Stimulated activated memory B cell treated with anti-CD40 and anti-IgM and Interleukin-4, amounts not matched to agents 10 μg/mL and 1 μg/mL and 100 μg/mL, for 72 hours (primary cell): ENCODE measurements at places on chromosomes 12 and 14.
A peak's percentile ranks its signal among the peaks of the same experiment; 100 is the strongest.

DNA sequence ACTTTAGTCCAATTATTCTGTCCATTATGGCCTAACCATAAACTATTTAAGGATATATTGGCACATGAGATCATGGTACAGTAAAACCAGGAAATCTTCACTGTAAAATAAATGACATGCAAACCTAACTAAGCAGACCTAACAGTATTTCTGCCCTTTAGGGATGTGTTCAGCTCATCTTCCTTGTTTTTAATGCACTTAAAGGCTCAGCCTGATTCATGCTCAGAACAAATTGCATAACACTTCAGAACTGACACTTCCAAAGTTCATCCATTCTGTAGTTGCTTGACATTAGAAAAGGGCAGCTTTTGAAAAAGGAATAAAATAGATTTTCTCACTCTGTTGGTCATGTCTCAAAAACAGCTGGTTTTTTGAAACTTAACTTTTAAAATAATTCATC, 708.5 kb downstream of the C12orf50 start:
- H3K27ac ChIP-seq: no peak overlapping the region
- no peaks in the 10 kb centered on the region for H3K4me1 ChIP-seq
- H3K27me3 ChIP-seq: no peaks in the 10 kb centered on the region
- H3K4me3 ChIP-seq: no peak overlapping the region
- no peak for ATAC-seq

DNA sequence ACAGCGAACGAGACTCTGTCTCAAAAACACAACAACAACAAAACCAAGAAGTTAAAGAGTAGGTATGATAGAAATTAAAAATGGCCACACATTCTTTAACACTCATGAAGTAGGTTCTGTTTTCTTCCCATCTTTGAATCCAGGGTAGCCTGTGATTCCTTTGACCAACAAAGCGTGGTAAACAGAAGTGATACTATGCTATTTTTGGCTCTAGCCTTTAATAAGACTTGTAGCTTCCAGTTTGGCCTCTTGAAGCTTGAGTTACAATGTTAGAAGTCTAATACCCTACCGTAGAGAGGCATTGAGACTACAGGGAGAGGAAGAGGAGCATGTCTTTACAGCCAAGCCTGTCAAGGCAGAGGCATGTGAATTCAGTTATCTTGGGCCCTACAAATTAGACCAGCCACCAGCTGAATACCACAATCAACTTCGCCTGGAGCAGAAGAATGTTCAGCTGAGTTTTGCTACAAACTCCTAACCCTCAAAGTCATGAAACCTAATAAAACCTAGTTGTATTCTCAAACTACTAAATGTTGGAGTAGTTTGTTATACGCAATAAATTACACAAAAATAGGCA, 4.9 kb upstream of the NEMF start:
- no peaks in the 10 kb centered on the region for H3K27me3 ChIP-seq
- H3K36me3 ChIP-seq: no peaks in the 10 kb centered on the region
- no peak overlapping the region for H3K4me3 ChIP-seq
- H3K4me1 ChIP-seq: peaks cover 36% of the 10 kb centered on the region
- no peak for ATAC-seq

DNA sequence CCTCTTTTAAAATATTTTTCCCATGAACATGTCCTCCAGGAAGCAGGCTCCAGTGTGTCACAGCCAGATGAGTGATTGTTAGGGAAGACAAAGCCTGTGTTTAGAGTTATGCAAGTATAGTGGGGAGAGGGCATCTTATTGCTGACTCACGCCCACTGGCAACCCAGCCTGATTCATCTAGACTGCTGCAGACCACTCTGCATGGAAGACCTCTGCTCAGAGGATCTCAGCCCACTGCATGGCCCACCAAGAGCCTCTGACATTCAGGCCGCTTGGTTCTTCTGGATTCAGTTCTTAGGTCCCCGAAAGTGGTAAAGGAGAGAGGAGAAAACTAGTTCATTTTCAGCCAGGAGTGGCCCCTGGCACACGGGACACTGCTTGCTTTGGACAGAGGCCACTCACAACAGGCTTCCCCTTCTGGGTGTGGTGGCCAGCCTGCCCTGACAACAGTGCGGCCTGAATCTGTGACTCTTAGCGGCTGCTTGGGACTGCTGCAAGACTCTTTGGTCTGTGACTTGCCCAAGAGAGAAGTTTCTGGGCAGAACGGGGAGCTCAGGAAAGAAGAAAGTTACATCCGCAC, 266.3 kb downstream of the ZFP36L1 start:
- no peak for ATAC-seq
- H3K4me1 ChIP-seq: peaks cover 35% of the 10 kb centered on the region
- no peak overlapping the region for H3K4me3 ChIP-seq
- H3K27ac ChIP-seq: no peak overlapping the region

GRCh38 chr14:59281609-59282377, 93.3 kb downstream of the DAAM1 start:
- H3K27ac ChIP-seq: no peak overlapping the region
- no peak for ATAC-seq
- no peak overlapping the region for H3K4me3 ChIP-seq

DNA sequence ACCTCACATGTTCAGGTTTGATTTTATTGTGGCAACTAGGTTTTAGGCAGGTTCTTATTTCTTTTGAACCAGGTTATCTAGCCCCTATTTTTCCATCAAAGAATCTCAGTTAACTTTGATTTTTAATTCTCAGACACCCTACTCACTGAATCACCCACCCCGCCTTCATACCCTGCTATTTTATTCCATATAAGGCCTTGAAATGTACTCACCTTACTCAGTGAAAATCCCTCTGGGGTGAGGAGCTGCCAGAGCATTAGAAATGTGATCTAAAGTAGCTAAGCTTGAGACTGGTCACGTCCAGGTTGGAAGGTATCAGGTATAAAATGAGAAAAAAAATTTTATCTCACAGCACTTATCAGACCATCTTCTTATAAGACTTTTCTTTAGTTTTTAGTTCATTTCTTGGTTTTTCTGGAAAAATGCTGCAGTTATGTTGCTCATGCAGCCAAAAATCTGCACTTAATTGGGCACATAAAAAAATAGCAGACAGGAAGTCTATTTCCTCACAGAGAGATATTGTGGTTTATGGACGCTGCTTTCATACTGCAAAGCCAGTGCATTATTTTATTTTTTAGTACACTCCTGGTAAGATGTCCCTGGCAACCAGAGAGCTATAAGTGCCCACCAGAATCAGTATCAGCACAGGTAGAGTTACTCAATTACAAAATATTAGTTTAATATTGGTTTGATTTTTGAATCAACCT, 101.5 kb upstream of the CCDC91 start:
- peaks cover 31% of the 10 kb centered on the region for H3K27me3 ChIP-seq
- H3K27ac ChIP-seq: no peak overlapping the region
- H3K4me3 ChIP-seq: no peak overlapping the region
- no peaks in the 10 kb centered on the region for H3K36me3 ChIP-seq

DNA sequence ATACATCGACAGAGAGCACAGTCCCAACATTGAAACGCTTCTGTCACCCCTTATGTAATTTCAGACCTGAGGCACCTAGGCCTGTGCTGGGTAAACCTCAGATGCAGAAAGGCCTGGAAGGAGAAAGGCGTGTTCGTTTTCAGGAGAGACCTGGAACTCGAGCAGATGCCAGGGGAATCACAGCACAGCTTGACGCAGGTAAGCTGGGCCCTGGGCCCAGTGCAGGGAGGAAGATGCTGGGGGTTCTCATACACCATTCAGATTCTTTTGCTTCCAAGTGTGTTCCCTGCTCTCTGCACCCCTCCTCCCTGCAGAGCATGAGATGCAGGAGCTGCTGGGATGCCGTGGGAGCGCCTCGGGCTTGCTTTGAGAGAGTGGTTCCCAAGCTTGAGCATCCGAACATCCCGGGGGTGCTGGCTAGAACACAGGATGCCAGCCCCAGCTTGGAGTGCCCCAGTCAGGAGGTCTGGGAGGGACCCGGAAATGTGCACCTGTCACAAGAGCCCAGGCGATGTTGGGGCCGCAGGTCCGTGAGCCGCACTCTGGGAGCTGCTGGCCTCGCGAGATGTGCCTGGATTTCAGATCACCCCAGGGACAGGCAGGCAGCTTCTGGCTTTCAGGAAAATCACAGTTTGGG, 35.9 kb downstream of the FZD10 start:
- no peaks in the 10 kb centered on the region for H3K27me3 ChIP-seq
- no peaks in the 10 kb centered on the region for H3K36me3 ChIP-seq
- H3K4me3 ChIP-seq: no peak overlapping the region
- H3K4me1 ChIP-seq: no peaks in the 10 kb centered on the region
- no peak for ATAC-seq

DNA sequence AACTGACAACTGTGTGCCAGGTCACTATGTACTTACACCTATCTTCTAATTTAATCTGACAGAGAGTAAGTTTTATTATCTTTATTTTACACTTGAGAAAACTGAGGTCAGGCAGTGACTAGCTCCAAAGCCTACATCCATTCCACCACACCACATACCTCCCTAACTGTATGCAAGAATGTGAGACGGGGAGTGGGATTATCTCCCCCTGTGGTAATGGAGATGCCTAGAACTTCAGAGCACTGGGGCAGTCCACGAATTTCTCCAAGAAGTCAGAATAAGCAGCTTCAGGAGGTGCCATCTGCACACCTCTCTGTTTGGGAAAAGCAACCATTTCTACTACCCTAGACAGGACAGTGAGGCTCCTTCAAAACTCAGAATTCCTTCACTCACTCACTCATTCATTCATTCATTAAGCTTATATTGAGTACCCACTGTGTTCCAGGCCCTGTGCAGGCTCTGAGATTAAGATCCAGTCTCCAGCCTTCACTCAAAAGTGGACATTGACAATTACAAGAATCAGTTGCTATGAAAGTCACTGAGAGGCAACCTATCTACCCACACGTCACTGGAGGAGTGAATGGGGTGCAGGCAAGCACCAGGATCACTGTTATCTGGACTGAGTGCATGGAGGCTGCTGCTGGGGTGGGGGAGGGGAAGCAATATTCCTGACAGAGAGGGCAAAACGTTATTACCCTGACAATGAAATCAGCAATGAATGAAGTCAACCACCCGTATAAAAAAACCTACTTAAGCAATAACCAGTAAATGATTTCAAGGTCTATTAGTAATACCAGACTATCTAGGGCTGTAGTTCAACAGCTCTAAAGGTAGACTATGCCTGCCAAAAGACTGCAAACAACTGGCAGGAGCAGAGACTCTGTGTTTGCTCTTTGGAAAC, 18.0 kb downstream of the SLC7A7 start:
- no peaks in the 10 kb centered on the region for H3K27me3 ChIP-seq
- H3K4me3 ChIP-seq: no peak overlapping the region
- H3K36me3 ChIP-seq: peaks cover 18% of the 10 kb centered on the region

DNA sequence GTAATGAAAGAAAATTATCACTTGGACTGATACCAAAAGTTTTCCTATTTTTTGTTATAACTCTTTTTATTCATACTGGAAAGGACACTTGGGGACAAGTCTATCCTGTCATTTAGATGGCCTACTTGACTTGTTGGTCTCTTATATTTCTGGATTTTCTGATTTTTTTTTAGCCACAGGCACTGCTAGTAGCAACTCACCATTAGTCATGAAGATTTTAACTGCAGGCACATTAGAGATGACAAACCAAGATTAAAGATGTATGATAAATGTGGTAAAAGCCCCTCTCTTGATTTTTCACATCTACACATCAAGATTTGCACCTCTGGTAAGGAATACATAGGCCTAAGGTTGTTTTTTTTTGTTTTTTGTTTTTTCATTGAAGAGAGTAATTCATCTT, 217.0 kb downstream of the SLC25A21 start:
- no peaks in the 10 kb centered on the region for H3K36me3 ChIP-seq
- no peaks in the 10 kb centered on the region for H3K4me1 ChIP-seq
- H3K4me3 ChIP-seq: no peak overlapping the region
- no peak overlapping the region for H3K27ac ChIP-seq
- no peaks in the 10 kb centered on the region for H3K27me3 ChIP-seq

DNA sequence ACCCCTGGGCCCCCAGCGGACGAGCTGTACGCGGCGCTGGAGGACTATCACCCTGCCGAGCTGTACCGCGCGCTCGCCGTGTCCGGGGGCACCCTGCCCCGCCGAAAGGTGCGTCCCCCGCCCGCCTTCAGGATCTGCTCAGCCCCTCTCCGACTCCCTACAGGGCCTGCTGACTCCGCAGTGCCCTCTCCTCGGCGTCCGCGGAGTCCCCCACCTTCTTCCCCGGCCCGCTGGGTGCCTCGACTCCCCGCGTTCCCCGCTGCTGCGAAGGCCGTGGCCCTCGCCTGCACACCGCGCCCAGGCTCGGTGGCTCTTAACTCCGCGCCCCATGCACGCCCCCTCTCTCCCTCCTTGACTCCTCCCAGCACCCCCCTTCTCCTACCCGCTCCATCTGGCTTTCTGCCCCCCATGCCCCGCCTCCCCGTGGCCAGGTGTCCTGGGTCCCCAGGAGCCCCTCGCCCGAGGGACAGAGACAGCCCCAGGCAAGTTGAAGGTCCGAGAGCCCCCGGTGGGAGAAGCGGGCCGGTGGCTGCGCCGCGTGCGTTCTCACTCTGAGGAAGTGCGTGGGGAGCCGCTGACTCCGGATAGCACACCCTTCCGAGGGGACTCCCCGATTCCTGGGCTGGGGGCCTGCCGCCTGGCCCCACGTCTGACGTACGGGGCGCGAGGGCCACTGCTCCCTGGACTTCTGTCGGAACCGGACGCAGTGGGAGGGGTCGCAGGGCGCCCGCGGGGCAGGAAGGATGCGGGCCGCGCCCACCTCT, 594 bp downstream of the TAMALIN start:
- ATAC-seq: peak; percentile 60
- H3K36me3 ChIP-seq: peaks cover 39% of the 10 kb centered on the region
- peak overlapping the region; percentile 89 for H3K4me3 ChIP-seq
- H3K4me1 ChIP-seq: peaks cover 44% of the 10 kb centered on the region

DNA sequence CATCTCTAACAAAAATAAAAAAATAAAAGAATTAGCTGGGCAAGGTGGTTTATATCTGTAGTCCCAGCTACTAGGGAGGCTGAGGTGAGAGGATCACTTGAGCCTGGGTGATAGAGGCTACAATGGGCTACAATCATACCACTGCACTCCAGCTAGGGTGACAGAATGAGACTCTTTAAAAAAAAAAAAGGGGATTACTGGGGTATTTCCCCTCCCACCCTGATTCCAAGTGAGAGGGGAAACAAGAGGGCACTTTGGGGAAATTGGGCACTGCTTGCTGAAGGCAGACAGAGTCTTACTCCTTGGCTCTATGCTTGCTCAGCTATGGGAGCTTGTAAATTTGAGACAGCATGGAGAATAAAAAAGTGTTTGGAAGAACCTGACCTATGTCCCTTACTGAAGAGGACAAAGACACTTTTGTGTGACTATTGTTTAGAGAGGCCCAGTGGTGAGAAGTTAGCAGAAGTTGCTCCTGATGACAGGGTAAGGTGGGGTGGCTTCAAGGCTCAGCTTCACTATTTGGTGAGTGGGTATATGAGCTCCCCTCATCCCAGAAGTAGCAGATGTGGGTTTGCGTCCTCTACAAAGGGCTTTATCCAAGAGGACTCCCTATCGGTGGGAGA, 44.0 kb downstream of the KLRG1 start:
- no peak overlapping the region for H3K4me3 ChIP-seq
- no peaks in the 10 kb centered on the region for H3K27me3 ChIP-seq
- peaks cover 14% of the 10 kb centered on the region for H3K4me1 ChIP-seq
- H3K36me3 ChIP-seq: no peaks in the 10 kb centered on the region
- H3K27ac ChIP-seq: peak overlapping the region; percentile 2

- peaks cover 49% of the 10 kb centered on the region for H3K4me1 ChIP-seq
- no peaks in the 10 kb centered on the region for H3K27me3 ChIP-seq
- H3K27ac ChIP-seq: no peak overlapping the region
Observed at GRCh38 chr12:52044292-52044983, 6.8 kb upstream of the NR4A1 start.

GRCh38 chr14:60561845-60562746, 53.1 kb downstream of the SIX6 start:
- H3K27me3 ChIP-seq: no peaks in the 10 kb centered on the region
- H3K4me3 ChIP-seq: no peak overlapping the region
- no peaks in the 10 kb centered on the region for H3K4me1 ChIP-seq
- ATAC-seq: peak; percentile 55
- no peaks in the 10 kb centered on the region for H3K36me3 ChIP-seq
- no peak overlapping the region for H3K27ac ChIP-seq

- H3K4me3 ChIP-seq: no peak overlapping the region
- H3K27me3 ChIP-seq: no peaks in the 10 kb centered on the region
- peaks cover 44% of the 10 kb centered on the region for H3K36me3 ChIP-seq
Observed at GRCh38 chr14:65015391-65015790, 28.7 kb downstream of the FNTB start.
